ENCODE measurements at places on chromosomes 3 and 15.

- no peak for DNase-seq
Measured at GRCh38 chr15:91535856-91536500, 317.5 kb upstream of the SLCO3A1 start.

GRCh38 chr3:102722317-102722716 lies 287.5 kb downstream of the ZPLD1 start:
- DNase-seq: no peak

DNA sequence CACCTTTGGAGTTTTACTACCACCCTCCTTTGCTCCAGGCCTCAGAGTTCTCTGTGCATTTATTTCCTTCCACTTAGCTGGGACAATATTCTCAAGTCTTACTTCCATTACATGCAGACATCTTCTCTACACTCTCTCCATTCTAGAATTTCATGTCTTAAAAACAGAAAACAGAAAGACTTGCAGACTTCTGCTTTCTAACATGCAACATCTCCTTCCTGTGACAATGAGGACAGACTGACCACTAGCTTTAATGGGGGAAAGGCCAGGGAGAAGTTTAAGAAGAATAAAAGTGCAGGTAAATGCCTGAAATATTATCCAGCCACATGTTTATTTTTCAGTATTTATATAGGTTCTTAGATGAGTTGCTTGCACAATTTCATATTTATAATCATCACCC lies 17.1 kb upstream of the CSTA start:
- DNase-seq: no peak

- no peak for DNase-seq
Measured at GRCh38 chr3:186759231-186759930, 24.0 kb upstream of the EIF4A2 start.

DNA sequence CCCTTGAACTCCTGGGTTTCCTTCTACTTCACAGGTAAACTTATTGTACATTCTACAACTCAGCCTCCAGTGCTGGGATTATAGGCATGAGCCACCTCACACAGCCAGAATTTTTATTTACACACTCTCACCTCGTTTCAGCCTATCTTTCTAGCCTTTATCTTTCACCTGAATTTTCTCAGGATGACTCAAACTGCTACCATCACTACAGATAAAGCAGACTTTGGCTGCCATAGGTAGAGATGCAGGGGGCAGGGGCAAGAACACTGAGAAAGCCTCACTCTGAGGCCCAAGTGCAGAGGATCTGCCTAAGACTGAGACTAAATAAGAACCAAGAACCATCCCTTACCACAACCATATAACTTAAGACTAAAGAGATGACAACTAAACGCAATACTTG lies 59.0 kb downstream of the ETFA start:
- no peak for DNase-seq

DNA sequence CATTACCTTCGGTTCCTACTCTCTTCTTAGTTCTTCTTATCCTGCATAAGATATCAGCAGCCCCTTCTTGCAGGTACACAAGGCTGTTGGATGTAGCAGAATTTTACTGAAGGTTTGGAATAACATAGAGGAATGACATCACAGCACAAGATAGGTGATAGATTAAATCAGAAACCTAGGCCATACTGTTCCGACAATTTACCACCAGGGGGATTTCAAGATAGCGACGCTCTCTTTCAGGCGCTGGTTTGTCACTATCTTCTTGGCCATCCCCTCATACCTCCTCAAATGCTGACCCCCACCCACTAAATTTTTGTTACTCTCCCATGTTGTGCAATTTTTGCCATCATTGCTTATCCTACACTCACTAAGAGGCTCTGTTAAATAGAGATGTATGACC lies 3.5 kb downstream of the SIDT1 start:
- DNase-seq: no peak

DNA sequence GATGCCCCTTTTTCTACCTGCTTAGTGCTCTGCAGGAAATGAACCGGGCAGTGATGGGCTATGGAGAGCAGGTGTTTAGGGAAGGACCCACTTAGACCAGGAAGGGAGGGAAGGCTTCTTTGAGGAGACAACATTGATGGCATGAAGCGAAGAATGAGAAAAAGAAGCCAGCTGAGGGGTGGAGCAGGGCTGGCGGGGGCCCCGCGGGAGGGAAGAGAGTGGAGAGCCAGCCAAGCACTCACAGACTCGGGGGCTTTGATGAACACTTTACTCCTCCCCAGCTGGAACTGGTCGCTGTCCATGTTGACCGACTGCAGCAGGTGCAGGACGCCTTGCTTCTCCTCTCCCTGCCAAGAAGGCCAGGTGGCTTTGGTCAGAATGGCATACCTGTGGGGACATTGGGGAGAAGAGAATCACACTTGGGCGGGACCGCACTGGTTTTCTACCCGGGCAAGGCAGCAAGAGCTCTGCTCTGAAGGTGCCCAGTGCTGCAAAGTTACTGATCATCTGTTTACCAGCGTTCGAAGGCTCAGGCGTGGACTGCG lies 28.4 kb upstream of the LDHAL6B start:
- DNase-seq: no peak

GRCh38 chr15:50506121-50506520 lies 40.3 kb downstream of the USP50 start:
- DNase-seq: no peak

DNA sequence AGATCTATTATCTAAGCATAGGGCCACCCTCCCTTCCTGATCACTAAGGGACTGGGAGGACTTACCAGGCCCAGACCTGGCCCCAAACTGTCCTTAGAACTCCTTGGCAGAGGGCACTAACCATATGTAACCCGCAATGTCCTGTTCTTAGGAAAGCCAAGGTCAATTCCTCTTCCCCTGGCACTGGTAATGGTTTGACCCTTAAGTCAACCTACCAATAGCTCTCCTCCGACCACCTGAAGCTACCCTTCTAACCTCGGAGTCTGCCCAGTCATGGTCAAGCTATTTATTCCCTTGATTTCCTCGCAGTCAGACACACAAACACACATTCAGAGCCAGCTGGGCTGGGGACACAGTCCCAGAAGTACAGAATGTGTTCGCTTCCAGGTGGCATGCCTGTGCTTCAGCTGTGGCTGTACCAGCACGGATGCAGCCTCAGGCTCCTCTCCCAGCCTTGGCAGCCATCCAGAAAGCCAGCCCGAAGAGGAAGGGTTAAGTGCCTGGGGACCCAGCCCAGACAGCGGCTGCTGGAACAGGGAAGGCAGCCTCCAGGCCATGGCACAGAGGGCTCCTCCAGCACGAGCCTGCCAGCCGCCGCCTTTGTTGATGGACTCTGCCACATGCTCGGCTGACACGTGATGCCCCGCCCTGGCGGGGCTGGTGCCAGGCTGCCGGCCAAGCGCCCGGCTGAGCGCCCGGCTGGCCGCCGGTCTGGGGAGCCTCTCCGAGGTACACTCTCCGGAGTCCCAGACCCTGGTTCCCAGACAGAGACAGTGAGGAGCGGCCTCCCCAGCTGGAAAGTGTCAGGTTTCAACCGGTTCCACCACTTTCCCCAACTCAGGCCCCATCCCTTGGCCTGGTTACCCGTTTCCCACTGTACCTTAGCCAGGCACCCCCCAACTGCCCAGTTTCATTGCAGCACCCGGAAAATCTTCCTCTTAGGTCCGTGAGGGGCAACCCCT lies 5.5 kb downstream of the BMF start:
- DNase-seq: no peak

- no peak for DNase-seq
Measured at GRCh38 chr15:86647810-86648440, 568.3 kb downstream of the AGBL1 start.

DNA sequence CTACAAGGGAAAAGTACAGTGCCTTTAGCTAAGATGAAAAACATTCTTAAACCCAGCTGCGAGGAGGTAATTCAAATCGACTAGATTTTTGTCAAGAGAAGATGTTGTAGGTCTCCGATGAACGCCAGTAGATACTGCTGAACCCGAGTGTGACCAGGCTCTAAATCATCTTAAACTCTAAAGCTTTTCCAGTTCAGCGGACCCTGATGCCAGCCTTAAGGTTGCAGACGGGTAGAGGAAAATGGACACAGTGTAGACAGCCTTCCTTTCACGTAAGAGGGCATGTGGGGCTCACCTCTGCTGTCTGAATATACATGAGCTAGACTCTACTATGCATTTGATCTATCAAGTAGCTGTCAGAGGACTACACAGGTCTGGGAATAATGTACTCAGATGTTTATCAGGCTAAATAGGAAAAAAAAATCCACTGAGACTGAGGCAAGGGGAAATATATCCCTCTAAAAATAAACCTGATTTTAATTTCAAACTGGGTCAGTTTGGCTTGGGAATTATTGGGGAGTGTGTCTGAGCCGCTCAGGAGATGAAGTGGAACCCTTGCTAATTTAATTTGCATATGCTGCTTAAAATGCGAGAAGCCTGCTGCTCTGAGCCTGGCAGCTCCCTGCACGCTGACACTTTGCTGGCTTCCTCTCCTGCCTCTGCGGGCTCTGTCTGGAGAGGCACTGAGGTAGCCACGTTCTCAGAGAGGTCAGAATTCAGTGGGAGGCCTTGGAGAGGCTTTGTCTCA lies 151.9 kb downstream of the CADPS start:
- DNase-seq: no peak

GRCh38 chr15:40688932-40689799 lies 5.8 kb upstream of the RAD51 start:
- DNase-seq: no peak

DNA sequence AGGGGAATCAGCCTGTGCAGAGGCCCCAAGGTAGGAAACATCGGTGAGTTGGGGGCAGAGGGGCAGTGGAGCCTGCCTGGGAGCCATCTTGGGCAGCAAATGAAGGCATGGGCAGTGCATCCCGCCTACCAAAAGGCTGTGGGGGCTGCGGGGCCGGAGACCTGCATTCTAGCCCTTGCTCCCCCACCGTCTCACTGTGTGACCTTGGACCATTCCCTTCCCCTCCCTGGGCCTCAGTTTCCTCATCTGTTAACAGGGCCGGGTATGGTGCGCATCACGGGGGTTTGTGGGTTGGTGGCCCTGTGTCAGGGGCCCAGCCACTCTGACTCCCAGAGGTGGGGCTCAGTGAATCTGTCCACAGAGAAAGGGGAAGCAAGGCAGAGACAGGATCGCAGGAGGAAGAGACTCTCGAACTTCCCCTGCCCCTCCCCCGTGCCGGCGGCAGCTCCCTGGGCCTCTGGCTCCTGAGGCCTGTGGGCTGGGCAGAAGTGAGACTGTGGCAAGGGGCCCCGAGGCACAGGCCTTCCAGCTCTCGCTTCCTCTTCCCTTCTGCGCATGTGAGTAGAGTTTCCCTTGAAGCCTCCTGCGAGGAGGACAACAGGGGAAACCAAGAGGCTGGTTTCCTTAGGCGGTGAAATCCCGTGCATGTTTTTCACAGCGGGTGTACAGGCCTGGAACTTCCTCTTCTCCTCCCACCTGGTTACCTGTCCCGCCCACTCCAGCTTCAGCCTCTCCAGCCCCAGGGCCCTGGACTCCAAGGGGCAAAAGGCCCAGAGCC lies 42.9 kb downstream of the IDH2 start:
- no peak for DNase-seq

DNA sequence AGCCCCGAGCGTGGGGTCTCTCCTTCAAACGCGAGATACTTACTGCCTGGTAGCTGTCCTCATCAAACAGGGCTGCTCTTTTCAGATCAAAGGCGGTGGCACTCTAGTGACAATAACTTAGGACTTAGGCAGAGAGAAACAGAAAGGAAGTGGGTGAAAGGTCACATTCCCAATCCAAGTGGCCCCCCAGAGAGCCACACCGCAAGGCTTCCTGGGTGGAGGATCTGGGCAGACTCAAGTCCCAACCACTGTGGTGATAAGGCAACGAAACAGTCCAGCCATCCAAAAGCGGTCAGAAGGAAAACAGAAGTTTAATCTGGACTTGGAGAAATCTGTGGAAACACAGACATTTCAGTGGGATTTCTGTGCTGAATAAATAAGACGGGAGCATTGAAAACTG lies 227.2 kb downstream of the ADAMTS17 start:
- peak; percentile 19 for DNase-seq

DNA sequence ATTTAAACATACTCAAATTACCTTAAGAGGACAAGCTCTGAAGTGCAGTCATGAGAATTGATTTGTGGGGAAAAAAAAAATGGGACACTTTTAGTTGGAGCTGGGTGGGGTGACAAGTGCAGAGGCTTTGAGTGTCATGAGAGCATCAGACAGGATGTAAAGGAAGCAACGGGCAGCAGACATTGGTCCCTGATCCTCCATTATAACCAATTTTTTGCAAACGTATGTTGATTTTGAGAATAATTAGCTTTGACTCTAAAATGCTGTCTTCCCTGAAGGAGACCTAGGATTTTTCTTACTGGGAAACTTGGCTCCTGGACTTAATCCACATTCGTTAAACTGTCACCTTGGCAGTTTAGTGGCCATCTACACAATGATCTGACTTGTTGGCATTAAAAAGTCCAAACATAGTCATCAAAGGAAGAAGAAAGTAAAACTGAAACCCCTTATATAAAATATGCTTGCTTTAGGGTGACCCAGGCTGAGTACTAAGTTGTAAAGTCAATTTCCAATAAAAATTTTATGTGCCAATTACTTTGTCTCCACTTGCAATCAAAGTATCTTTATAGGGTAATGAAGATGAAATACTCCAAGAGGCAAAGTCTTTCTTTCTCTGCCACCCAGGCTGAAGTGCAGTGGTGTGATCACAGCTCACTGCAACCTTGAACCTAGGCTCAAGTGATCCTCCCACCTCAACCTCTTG lies 45.6 kb downstream of the BCL2L10 start:
- DNase-seq: no peak

DNA sequence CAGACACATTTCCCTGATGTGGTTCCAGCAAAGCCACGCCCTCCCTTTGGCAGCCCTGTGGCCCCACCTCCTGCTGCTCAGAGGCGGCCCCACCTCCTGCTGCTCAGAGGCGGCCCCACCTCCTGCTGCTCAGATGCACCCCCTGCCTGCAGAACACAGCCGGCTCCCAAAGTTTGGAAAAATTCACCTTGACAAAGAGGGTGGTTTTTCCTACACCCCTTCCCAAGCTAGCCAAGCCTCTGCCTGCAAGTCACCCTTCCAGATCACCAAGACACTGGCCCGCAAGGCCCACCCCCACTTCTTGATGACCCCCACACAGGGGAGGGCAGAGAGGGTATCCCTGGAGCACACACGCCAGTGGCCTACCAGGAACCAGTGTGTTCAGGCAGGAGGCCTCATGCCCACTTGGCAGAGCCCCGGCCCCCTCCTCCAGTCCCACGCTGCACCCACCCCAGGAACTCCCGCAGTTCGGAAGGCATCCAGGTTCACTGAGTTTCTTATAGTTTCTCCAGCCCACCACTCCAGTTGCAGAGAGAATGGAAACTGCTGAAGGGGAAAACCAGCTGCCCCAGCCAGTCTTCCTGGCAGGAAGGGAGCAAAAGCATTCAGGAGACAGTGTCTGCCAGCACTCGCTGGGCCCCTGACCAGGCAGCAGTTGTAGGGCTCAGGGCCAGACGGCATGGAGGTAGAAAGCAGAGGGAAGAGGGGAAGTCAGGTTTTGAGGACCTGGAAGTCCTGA lies 2.3 kb upstream of the HAPLN3 start:
- DNase-seq: peak; percentile 75

GRCh38 chr3:39000008-39000450 lies 51.7 kb downstream of the SCN11A start:
- DNase-seq: peak; percentile 51

GRCh38 chr15:68265081-68265480 lies 12.5 kb upstream of the FEM1B start:
- no peak for DNase-seq
